ENCODE measurements at places on chromosomes 11 and 22. TPM values are rescaled to one million over a fixed set of nuclear protein-coding genes. Genes with fewer than 3 reads are reported as not detected.

Gene DEUP1
- total RNA-seq = not detected

GRCh38 chr11:102244681-102245409 lies 72.4 kb upstream of the BIRC3 start:
- no peak for DNase-seq

Gene EP300
- 26.2 TPM for total RNA-seq

- peak; percentile 51 for DNase-seq
Observed at GRCh38 chr11:2268729-2269600, 1.4 kb downstream of the ASCL2 start.

DNA sequence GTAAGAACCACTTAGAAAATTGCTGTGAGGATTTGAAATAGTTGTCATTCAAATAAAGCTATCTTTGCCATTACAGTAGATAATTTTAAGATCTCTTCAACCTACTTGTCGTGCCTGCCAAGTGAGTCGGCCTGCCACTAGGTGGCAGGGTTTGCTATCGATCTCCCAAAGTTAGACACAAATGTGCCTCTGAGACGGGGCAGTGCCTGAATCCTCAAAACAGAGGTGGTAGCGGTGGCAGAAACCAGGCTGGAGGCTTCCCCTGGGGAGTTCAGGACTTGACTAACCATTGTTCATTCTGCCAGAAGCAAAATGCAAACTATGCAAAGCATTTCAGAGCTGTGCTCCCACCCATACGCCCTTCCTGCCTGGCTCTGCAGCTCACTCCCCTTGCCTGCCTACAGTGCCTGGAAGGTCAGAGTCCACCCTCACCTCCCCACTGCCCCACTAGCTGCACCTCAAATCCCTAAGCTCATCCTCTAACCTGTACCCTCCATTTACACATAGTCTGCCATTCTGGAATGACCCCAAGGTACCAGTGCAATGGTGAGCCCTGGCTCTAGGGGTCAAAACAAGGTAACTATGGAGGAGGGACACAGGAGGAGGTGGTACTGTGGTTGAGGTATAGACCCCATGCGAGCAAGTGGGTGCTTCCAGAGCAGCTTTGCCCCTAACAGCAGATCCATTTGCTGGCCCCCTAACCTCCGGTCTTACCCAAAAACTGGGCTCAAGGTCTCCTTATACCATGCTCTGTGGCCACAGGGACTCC lies 82.1 kb downstream of the C11orf58 start:
- peak; percentile 79 for DNase-seq

DNA sequence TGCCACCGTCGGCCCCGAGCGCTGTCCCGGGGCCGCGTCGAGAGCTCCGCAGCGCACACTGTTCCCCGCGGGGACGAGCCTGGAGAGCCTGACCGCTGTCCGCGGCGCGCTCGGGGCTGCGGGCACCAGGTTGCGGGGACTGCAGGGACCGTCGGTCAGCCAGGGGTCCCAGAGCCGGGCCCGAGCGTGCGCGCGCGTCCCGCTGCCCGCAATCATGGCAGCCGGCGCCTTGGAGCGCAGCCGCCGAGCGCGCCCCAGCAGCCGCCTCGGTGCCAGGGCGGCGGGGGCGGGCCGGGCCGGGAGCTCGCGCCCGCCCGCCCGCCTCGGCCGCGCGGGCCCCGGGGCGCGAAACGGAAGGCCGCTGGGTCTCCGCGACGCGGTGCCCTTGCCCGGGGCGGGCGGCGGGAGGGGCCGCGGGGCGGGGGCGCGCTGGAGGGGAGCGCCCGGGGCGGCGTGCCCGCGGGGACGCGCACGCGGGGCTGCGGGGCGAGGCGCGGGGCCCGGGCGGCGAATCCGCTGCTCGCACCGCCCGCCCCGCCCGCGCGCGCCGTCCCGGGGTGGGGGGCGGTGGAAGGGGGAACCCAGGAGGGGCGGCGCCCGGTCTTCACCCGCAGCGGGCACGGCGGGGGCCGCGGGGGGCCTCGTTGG lies 79.4 kb upstream of the PPARA start:
- peak; percentile 78 for DNase-seq

DNA sequence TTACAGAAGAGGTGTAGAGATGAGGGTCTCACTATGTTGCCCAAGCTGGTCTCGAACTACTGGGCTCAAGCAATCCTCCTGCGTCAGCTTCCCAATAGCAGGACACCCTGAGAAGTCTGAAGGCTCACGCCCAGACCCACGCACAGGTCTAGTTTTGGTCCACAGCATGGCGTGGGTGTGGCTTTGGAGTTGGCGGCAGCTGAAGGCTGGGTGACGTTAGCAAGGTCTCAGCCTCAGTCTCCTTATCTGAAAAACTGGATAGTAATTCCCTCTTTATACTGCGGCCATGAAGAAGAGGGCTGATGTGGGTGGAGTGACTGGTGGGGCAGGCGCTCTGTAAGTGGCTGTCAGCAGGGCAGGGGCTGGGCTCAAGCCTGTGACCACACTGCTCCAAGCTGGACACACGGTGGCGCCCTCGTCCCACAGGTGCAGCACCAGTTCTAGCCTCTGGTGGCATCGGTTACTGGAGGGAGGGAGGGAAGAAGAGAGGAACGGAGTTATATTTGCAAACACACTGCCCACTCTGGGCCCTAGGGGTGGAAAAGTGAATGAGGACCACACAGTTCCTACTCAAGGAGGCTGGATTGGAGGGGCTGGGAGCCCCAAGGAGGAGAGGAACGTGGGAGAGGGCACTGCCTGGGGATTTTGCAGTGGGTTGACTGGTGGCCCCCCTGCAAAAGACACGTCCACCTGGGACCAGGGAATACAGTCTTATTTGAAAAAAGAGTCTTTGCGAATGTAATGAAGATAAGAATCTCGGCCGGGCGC lies 19.6 kb upstream of the CARD10 start:
- peak; percentile 92 for DNase-seq

Gene IL18BP
- total RNA-seq = 4.9 TPM

GRCh38 chr11:27857588-27857987 lies 157.3 kb upstream of the BDNF start:
- no peak for DNase-seq

GRCh38 chr11:94790661-94791180 lies 22.6 kb downstream of the AMOTL1 start:
- DNase-seq = no peak

- DNase-seq = no peak
Observed at GRCh38 chr11:129944696-129945095, 49.3 kb upstream of the NFRKB start.

Gene OR5AK2
- not detected for total RNA-seq

GRCh38 chr11:46505741-46506482 lies 87.9 kb downstream of the AMBRA1 start:
- DNase-seq = no peak

- peak; percentile 53 for DNase-seq
Observed at GRCh38 chr22:36419177-36419911, 31.6 kb upstream of the MYH9 start.

Gene DGCR6
- total RNA-seq = 13.9 TPM

Gene MPEG1
- total RNA-seq = 9.5 TPM

GRCh38 chr11:105863523-105863922 lies 158.5 kb downstream of the MSANTD4 start:
- DNase-seq = no peak

- no peak for DNase-seq
Observed at GRCh38 chr11:111520560-111520959, 6.0 kb downstream of the HOATZ start.

GRCh38 chr22:39839917-39840510 lies 53.5 kb downstream of the ENTHD1 start:
- DNase-seq = no peak

- DNase-seq = no peak
Observed at GRCh38 chr11:128579798-128580504, 7.4 kb downstream of the ETS1 start.

Gene ALX4
- not detected for total RNA-seq

DNA sequence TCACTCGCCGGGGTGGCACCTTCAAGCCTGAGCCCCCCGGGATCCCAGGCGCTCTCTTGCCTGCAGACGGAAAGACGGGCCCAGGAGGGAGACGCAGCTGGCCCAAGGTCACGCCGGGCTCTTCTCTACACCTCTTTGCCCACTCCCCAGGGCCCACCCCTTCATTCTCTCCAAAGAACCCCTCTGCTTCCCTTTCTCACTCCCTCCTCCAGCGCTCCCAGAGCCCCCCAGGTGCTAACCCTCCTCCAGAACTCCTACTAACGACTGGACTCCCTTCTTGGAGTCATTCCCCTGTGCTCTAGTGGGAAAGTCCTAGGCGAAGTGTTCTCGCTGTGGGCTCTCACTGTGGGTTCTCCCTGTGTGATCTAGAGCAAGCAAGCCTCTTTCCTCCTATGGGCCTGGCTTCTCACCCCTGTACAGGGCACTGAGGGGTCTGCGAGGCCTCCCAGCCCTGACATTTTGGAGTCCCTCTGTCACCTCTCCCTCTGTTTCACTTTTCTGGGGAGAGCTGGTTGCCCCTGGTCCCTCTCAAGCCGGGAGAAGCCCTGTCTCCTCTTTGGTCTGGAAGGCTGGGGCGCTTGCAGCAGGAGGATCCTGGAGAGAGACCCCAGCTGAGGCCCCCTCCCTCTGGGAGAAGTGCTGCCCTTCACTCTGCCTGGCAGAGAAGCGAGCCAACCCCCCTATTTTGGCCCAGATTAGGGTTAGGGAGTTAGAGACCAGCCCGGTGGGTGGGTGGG lies 858 bp downstream of the OAF start:
- DNase-seq = no peak

Gene CARD18
- total RNA-seq = 0.63 TPM

Gene BAIAP2L2
- 0.16 TPM for total RNA-seq

Gene LIF
- 0.16 TPM for total RNA-seq

DNA sequence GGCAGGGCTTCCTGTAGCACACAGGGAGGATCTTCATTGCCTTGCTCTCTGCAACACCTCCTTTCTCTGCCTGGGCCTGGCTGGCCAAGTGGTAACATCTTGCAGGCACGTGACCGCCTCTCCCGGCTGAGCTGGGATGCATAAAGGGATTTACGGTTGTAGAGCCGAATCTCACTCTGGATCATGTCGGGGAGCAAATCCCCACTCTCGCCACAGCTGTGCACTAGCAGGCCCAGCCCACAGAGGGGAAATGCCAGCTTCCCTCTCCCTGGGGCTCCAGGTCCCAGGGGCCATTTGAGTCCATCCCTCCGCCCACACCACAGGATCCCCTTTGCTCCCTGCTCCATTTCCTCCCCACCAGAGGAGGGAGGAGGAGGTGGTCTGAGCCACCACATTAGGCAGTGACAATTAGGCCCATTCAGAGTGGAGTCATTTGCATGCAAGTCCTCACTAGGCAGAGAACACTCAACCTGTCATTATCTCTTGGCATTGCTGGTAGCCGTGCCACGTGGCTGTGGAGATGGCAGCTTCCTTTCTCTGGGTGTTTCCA lies 196.7 kb downstream of the DSCAML1 start:
- no peak for DNase-seq

Gene FAT3
- total RNA-seq = 0.33 TPM

DNA sequence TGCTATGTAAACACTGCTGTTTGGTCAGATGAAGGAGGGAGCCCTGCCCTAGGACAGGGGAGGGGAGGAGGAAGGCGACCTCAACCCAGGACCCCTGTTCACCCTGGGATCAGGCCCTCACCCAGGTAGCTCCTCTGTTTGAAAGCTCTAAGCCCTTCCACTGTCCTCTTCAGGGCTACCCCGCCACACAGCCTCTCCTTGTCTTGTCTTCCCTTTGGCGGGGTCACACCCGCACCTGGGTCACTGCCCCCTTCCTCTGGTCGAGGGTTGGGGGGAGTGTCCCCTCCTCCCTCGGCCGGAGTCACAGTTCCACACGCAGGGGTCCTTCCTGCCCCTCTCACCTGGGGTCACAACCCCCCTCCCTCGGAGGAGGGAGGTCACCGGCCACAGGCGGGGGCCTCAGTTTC lies 463 bp upstream of the PTPMT1 start:
- DNase-seq = no peak

Gene SYT7
- total RNA-seq = 18.9 TPM

DNA sequence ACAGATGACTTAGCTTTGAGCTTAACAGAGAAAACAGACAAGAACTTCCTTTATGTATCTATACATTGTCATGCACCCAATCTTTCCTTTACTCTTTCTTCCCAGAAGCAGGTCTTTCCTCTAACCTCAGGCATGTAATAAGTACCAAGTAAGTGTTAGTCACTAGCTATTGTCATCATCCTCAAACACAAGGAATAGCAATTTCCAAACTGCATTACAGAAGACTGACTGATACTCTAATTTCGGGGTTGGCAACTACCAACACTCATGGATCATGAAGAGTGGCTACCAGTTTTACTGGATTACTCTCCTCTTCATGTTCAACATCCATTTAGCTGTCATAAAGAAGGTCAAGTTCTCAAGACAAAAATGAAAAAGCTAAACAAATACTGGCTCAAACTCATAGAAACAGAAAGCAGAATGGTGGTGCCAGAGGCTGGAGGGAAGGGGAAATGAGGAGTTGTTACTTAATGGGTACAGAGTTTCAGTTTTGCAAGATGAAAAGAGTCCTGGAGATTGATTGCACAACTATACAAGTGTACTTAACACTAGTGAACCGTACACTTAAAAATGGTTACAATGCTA lies 111.6 kb downstream of the SIK3 start:
- DNase-seq = no peak

DNA sequence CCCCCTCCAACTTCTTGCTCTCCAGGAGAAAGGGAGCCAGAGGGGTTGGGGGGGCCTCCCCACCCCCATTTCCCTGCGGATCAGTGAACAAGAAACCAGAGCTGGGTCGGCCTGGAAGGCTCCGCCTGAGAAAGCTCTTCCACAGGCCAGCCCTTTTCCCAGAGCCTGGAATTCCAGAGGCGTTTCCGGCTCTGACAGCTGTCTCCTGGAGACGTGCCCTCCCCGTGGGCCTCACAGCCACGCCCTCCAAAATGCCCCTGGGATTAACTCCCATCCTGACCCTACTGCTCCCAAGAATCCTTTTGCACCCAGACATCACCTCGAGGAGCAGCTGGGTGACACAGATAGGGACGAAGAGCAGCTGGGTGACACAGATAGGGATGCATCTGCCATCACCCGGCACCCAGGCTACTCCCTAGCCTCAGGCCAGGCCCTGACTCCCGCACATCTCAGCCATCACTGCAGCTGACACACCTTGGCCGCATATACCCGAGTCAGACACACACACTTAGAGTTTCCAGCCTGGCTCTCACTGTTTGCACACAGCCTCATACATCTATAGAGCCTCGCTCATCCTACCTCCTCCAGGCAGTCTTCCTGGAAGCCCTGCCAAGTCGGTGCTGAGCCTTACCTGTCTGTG lies 7.6 kb upstream of the CDC42EP1 start:
- peak; percentile 71 for DNase-seq

GRCh38 chr11:73331138-73331916 lies 23.3 kb downstream of the ARHGEF17 start:
- DNase-seq = peak; percentile 43

DNA sequence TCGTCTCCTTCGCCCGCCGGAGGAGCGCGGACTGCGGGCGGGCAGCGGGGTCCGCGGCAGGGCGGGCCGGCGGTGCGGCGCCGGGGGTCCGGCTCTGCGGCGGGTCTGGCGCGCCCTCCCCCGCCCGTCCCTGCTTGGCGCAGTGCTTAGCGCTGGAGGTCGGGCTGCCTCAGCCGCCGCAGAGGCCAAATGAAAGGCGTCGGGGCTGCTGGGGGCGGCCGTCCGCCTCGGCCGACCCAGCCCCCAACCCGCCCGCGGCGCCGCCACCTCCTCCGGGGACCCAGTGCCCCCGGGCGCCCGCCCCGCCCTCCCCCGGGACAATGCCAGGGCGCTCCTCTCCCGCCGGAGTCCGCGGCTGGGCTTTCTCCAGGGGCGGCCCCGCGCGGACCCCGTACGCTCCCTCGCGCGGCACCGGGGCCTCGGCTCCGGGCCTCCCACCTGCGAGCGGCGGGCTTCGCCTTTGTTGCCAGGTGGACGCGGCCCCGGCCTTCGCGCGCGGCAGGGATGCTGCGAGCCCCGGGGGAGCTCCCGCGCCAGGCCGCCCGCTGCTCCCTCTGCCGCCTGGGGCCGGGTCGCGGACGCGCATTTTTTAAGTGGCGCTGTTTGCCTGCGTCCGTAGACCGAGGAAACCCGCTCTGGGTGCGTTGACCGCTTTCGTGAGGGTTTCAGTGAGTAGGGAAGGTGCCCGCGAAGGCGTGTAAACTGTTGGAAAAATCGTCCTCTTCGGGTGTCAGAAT lies 583 bp downstream of the APLP2 start:
- peak; percentile 42 for DNase-seq
